Activated CD4-positive, alpha-beta T cell treated with anti-CD3 and anti-CD28 coated beads, Interleukin-2, amount 10 ng/mL, durations not matched to agents 7 days and 5 days (primary cell): ENCODE measurements at places on chromosomes 3 and 15.

DNA sequence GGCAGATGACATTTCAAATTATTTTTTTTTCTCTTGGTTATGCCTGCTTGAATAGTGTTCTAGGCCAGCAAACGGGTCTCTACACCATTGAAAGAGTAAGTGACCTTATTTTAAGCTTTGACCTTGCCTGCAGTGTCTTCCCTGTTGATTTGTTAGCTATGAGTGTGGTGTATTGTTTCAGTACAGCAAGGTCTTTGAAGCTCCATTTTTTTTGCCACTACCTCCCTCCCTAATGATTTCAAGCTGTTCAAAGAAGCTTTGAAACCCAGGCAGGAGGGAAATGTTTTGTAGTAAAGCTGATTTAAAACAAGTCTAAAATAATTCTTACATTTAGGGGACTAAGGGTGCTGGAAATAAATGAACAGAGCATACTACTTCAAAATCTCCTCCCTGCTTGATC lies 1249.8 kb downstream of the ROBO1 start:
- DNase-seq: no peak

DNA sequence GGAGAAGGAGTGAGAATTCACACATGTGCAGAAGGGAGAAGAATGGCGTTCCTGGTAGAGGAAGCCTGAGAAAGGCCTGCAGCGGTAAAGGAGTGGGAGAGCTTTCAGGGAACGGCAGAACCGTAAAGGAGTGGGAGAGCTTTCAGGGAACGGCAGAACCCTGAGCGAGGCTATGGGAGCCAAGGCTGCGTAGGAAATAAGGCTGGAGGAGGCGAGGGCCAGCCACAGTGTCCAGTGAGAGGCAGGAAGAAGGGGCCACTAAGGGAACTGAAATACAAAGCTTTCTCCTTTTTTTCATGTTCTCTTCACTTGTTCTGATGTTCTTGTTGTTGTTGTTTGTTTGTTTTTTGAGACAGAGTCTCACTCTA lies 41.6 kb downstream of the GOLGA6L10 start:
- no peak for DNase-seq

GRCh38 chr3:68059628-68060152 lies 405.3 kb upstream of the SUCLG2 start:
- DNase-seq: no peak

DNA sequence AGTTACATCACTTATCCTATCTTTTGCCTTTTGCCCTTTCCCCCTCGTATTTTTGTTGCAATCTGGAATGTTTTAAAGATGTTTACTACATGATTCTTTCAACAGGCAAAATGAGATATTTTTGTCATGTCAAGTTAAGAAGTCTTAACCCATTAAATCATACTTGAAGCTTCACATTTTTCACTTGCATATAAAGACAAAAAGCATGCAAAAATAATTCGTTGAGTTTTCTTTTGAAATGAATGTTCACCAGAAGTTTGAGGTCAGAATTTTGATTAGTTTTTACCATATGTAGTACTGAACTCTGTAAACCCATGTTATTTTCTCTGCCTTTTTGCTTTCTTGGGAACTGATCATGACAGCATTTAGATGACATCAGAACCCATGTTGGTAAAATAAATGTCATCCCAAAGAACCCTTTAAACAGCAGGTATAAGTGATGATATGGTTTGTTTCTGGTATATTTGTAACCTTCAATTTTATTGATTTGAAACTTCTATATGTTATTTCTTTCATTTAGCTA lies 188.5 kb downstream of the GHSR start:
- no peak for DNase-seq

- DNase-seq: no peak
These were observed 141.0 kb downstream of the LPP start for GRCh38 chr3:188294823-188295487.

GRCh38 chr3:16937326-16937845 lies 52.6 kb downstream of the PLCL2 start:
- no peak for DNase-seq

GRCh38 chr15:39495871-39496840 lies 84.7 kb upstream of the THBS1 start:
- no peak for DNase-seq

DNA sequence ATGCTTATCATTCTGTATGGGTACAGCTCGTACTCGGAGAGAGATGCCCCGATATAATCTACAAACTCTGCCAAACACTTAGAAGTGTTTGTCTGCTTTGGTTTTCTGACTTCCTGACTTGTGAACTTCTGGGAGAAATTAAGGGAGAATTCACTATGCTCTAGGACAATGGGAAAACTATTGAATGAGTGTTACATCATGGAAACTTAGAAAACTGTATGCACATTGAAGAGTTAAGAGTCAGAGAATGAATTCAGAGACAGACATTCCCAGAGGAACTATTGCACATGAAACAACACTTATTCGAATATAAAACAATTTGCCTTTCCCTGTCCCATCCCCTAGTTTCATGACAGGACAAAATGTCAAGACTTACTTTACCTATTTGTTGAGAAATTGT lies 57.8 kb downstream of the DTWD1 start:
- no peak for DNase-seq

DNA sequence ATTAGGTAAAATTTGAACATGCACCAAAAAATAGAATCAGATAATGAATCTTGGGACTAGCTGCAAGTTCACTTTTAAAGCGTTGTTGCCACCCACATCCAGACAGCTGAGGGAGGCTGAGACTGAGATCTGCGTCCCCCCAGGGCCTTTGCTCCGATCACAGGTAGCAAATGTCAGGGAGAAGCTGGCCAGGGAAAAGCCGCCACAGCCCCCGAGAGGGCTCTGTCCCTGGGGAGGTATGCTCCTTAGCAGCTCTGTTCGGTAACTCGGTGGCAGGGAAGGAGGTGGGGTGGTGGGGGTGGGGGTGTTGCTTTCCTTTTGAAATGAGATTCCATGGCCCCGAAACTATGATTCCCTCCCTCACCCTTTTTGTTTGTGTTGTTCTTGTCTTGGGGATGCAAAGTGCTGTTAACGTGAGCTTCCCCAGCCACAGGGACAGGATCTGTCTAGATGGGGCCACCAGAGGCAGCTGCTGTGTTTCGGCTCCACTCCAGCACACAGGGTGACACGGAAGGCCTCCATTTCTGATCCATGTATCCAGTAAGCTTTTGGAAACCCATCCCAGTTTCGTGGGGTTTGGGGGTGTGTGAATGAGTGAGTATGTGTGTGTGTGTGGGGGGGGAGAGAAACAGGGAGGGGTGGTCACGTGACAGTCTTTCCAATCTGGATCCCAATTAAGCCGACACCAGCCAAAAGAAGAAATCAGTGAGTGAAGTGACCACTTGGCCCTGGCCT lies 1.1 kb upstream of the MINAR1 start:
- no peak for DNase-seq

DNA sequence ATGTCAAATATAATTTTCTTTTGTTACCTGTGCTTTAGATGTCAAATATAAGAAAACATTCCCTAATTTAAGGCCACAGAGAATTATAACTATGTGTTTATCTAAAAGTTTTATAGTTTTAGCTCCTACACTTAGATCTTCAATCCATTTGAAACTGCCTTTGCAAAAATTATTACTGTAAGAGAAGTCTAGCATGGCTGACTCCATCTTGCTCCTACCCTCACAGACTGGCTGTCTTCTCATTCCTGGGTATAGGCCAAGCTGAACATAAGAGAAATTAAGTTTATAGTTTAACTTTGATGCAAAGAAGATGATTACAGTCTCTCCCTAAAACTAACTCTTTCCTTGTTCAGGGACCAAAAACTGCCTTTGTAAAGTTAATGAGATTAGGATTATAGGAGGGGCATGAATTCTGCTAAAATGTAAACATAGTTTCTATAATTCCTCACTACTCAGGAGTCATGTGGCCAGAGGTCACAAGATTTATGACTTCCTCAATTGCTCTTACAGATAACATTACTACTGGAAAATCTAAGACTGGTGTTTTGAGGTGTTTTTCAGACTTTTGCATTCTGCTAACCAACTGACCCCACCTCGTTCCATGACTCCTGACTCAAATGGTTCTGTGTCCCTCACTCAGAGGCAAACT lies 184.0 kb downstream of the BCHE start:
- no peak for DNase-seq

DNA sequence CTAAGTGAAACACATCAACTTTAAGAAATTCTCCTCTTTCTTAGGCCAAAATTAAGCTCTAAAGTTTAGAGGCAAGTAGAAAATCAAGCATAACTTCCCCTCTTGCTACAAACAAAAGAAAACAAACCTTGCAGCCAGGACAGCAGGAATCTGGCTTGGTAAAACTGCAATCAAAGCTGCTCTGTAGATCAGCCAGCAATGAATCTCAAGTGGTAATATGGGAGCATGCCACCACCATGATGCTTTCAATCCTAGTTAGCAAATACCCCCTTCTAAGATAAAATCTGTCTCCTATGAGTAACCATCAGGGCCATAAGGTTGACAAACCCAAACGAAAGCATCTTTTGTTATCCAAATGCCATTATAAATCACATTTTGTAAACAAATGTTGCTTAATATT lies 208.3 kb upstream of the PLSCR5 start:
- no peak for DNase-seq

- no peak for DNase-seq
These were observed 464.4 kb downstream of the SHQ1 start for GRCh38 chr3:72383883-72384282.

- no peak for DNase-seq
These were observed 303.7 kb upstream of the IGF1R start for GRCh38 chr15:98344591-98344990.

- DNase-seq: no peak
These were observed 51.9 kb upstream of the TBL1XR1 start for GRCh38 chr3:177249203-177249602.

GRCh38 chr3:18740631-18741583 lies 315.8 kb upstream of the SATB1 start:
- peak; percentile 75 for DNase-seq

GRCh38 chr3:181610083-181610972 lies 101.4 kb upstream of the SOX2 start:
- DNase-seq: no peak

DNA sequence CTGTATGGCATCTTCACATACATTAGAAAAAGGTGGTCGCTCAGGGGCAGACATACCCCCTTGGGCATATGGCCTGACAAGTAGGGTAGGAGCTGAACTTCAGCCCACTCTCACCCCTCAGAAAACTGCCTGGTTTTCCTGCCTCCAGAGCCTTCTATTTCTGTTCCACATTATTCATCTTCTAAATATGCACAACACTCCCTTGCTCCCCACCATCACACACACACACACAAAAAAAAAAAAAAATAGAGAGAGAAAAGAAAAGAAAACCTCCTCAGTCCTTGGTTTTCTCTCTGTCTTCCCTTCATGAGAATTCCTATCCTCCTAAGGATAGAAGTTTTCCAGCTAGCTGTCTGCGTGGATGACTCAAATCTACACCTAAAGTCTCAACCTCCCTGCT lies 5.6 kb upstream of the ROPN1 start:
- DNase-seq: no peak

DNA sequence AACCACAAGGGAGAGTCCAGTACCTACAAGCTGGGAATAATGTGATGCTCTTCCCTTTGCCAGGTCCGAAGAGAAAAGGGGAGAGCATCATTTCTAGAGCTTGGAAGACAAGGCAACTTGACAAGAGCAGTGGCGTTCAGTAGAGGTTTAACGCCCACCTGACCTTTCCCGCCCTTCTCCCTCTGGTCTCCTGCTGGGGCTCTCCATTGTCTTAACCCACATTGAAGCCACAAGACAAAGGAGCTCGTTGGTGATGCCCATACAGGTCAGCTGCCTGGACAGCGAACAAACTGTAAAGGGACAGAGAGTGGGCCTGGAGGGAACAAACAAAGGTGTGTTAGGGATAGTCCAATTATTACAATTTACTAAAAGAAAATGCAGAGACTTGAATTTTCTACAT lies 13.1 kb upstream of the DUT start:
- DNase-seq: no peak

DNA sequence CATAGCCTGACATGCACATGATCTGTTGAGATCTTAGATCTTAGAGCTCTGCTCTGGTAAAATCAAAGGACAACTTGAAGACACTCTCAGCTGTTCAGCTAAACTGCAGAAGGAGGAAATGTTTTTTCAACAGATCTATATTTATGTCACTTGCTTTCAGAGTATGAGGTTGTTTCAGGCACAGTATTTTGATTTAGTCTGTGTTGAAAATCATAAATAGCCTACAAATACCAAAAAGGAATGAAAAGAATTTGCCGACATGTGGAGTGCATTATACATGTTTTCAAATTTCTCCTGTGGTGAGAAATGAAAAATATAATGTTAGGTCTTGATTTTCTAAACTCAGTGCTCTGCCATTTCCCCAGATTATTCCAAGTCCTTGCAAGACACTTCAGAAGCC lies 1118.4 kb downstream of the TBL1XR1 start:
- no peak for DNase-seq

GRCh38 chr3:187286467-187287059 lies 5.0 kb downstream of the MASP1 start:
- DNase-seq: no peak

DNA sequence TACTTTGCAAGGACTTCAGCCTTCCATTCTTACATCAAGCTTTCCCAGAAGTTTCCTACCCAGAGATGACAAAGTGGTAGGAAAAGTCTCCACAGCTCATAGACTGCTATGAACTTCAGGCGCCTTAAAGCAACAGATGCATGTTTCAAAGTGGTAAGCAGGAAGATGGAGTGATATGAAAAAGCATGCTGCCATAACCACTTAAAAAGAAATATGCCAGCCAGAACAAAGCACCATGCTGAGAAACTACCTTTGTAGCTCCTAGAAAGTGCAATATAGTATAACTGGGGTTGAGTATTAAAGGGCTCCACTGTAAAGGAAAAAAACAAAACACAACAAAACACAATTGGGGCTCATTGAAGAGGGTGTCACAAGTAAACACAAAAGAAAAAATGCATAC lies 192.4 kb upstream of the STRIT1 start:
- no peak for DNase-seq

DNA sequence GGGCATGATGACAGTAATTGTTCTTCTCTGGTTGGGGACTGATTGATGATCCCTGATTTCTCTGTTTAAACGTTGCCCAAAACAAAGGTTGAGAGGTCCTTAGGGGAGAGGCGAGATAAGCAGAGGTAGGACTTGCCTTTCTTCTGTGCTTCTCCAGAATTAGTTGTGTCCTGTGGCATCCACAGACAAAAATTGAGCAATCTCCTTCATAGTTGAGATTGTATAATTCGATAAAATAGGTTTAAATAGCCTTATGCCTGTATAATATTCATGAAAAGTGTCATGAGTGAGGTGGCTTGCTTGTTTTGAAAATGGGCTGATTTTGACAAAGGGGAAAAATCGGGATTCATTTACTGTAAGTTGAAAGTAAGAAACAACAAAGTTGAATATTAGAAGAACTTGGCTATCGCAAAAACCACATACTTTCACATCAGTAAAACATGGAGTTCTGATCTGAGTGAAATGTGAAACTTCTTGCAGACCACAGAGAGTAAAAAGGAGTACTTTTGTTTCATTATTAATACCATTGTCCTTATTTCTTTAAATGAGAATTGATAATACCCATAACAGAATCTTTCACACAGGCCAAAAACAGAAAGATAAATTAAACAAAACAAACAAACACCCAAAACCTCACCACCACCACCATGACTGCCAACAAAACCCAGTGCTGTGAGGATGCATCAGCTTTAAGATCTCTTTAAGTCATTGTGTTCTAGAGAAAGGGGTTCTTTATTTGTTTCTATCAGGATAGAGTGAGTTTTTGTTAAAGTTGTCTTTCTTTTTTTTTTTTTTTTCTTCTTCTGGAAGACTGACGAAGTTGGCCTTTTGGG lies 155.7 kb downstream of the LPP start:
- DNase-seq: peak; percentile 29
